AG20443 (cell line): ENCODE measurements at places on chromosomes 1 and 21.

- no peak for DNase-seq
Measured at GRCh38 chr1:245396615-245397014, 241.8 kb downstream of the KIF26B start.

GRCh38 chr1:90717665-90718410, 736 bp upstream of the BARHL2 start:
- DNase-seq, result peak; percentile 64

DNA sequence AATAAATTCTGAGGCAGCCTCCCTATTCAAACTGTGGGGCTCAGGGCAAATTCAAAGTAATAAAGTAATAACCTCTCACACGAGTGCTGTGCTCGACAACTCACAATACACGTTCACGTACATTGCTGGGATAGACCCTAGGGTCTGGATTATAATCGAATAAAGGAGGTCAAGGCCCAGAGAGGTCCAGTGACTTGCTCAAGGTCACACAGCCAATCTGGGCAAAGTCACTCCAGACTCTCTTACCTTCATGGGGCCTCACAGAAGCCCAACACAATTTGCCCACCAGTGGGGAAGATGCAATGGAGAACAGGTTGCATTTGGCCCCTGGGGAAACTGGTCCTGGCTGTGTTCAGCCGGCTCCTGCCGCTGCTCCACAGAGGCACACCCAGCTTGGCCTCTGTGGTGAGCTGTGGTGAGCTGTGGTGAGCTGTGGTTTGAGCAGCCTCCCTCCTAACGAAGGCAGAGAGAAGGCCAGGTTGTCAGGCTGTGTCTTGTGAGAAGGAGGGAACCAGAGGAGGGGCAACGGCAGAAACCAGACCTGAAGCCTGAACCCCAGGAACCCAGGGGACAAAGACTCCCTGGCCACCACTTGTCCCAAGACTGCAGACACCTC, 35.1 kb downstream of the NUAK2 start:
- peak; percentile 42 for DNase-seq

DNA sequence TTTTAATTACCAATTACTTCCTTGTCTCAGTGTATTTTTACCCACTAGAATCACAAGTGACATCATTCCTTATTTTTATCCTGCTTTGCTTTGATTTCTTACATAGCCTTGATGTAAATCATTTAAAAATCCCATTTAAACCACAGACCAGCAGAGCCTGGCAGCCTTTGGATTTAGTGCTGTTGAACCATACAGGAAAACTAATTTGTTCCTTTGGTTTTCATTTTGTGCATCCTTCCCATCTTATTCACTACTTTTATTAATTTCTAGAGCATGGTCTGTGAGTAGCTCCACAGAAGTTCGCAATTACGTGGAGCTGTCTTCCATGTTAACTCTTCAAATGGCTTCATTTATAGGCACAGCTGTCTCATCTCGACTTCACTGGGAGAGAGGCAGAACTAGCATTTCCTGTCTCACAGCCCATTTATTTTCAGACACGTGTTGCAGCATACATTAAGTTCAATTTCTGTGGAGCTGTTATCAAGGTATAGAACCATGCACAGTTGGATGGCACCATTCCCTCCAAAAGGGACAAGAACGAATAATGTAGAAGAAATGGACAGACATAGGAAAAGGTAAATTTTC, 235.3 kb downstream of the MRPL39 start:
- no peak for DNase-seq

- DNase-seq, result no peak
Measured at GRCh38 chr1:65725064-65725463, 67.6 kb upstream of the PDE4B start.

DNA sequence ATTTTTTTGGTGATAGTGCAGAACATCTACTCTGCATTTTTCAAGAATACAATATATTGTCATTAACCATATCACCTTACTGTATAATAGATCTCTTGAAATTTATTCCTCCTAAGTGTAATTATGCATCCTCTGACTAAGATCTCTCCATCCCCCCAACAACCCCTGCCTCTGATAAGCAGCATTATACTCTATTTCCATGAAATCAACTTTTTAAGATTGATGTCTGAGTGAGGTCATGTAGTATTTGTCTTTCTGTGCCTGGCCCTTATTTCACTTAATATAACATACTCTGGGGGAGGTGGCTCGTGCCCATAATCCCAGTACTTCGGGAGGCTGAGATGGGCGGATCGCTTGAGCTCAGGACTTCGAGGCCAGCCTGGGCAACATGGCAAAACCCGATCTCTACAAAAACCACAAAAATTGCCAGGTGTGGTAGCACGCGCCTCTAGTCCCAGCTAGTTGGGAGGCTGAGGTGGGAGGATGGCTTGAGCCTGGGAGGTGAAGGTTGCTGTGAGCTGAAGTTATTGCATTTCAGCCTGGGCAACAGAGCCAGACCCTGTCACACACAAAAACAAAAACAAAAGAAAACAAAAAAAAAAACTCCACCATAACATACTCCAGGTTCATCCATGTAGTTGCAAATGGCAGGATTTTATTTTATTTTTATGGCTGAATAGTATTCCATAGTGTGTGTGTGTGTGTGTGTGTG, 5.7 kb downstream of the ACOT11 start:
- DNase-seq, result no peak

GRCh38 chr1:163672976-163673758, 351.4 kb downstream of the NUF2 start:
- DNase-seq, result no peak

- no peak for DNase-seq
Measured at GRCh38 chr1:205961991-205962820, 18.9 kb upstream of the SLC26A9 start.

DNA sequence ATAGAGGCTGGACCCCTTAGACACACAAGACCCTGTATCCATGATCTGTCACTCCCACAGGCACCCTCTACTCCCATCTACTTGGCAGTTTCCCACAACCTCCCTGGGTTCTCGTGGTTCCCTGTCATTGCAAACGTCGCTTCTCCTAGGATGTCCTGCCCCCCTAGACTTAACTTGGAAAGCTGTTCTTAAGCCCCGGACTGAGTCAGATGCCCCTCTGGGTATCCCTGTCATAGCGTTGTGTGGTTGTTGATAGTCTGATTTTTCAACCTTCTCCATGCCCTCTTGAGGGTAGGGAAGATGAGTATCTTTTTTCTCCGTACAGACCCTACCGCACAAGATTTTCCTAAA, 11.8 kb downstream of the RCC1 start:
- no peak for DNase-seq

DNA sequence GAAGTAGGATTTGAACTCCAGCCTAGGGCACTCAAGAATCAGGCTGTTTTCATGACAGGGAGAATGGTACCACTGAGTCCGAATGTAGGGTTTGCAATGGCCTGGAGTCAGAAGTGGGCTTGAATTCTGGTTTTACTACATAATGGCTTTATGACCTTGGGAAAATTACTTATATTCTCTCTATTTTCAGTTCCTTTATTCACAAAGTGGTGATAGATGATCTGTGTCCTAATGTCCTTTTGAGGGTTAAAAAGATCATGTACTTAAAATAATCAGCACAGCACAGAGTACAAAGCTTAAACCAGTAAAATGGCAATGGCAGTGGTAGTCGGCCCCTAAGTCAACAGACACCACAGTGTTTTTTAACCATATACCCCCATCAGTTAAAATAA, 63.7 kb upstream of the HOOK1 start:
- DNase-seq, result no peak

DNA sequence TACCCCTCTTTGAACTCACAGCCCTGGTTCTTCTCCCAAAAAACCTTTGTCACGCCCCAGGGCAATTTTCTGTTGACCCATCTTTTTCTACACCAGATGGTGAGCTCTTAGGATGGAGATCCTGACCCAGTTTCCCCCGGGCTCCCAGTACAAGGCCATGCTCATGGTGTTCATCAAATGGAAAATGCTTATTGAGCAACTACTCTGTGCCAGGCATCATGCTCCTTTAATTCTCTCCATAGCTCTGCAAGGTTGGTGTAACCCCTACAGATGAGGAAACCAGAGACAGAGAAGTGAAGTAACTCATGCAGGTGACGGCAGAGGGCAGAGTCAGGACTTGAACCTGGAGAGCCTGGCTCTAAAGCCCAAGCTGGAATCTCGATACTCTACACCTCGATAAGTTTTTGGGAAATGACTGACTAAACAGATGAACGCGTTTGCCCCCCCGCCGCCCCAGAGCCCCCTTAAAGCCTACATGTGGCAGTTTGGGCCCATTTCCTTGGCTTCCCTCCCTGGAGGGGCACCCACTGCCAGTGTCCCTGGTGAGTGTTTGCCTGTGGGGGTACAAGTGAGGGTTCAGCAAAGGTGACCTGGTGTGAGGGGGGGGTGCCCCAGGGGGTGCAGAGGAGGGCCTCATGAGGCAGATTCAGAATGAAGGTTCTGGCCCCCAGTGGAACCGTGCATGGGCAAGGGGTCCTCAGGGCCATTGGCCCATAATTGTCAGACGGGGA, 30.2 kb upstream of the RUNX3 start:
- DNase-seq, result no peak

DNA sequence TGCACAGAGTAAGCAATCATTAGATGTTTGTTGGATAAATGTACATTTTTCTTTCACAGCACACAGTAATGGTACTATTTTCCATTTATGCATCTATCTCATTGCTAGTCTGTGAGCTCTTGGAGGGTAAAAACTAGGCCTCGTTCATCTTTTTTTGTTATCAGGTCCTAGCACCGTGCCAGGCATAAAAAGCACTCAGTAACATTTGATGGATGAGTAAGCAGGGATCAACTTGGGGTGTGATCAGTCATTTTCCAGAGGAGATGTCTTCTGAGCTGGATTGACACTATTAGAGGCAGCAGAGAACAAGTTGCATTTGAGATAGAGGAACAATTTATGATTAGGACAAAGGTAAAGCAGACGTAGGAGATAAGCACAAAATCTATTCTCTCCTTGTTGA, 4.3 kb upstream of the VTCN1 start:
- no peak for DNase-seq

- no peak for DNase-seq
Measured at GRCh38 chr1:155966750-155967149, 11.6 kb downstream of the ARHGEF2 start.

DNA sequence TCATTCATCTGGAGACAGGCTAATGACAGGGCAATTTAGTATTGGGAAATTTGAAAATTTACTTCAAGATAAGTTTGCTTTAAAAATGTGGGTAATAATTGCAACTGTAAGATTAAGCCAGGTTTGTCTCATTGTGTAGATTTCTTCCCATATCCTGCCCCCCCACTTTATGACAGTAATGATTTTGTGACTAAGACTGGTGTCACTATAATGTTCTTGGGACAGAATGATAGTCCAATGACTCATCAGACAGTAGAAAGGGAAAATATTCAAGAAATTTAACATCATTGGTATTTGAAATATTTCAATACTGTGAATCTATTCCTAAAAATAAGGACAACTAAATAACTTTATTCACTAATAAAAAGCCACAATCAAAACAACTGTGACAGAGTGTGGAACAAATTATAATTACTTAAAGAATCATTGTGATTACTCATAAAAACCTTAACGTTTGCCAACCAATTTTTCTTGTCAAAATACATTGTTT, 36.7 kb downstream of the FH start:
- DNase-seq, result peak; percentile 65
